ENCODE measurements at places on chromosomes 11 and 22. TPM values are rescaled to one million over a fixed set of nuclear protein-coding genes. Genes with fewer than 3 reads are reported as not detected.
A peak's percentile ranks its signal among the peaks of the same experiment; 100 is the strongest.

GRCh38 chr22:44402196-44403111 lies 89.7 kb upstream of the SHISAL1 start:
- no peak for DNase-seq

DNA sequence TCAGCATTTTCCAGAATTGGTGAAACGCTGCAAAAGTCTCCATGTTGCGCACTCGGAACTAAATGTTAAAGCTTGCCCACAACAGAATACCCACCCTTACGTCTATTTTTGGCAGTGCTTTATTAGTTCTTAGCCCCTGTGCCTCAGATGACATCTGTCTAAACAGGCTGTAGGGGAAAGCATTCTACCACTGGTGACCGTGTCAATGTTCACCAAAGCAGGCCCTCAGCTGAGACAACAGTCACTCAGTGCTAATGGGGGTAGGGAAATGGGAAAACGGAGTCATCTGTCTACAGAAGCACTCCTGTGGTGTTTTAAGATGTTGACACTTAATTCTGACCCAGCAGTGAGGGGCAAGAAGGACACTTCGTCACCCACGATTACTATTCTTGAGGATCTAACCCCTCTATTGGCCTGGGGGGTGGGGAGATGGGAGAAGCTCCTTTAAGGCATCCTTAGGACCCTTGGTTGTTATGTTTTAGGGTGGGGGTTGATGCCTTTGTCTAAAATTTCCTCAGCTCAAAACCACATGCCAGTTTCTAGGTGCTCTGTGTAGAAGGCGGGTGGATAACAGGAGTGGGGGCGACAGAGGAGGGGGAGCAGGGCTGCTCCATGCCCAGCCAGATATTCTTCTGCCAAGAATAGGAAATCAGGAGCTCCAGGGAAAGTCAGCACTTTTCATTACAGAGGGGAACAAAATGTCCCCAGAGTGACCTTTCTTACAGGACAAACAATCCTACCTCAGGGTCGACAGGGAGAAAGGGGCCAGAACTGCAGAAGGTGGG lies 15.6 kb upstream of the MFRP start:
- DNase-seq = no peak

DNA sequence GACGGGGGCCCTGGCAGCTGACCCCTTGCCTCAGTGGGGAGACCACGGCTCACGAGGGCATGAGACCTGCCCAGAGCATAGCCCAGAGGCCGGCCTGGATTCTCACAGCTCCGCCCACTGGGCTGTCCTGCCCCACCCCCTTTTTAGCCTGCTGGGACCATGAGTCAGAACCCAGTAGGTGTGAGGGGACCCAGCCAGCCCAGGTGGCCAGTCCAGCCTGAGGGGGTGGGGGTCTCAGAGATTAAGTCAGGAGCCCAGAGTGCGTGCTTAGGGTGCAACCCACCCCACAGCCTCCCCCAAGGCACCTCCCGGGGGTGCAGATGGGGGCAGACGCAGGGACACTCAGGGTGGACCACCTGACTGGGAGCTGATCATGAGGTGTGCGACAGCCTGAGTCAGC lies 40.1 kb upstream of the PPARA start:
- DNase-seq = peak; percentile 43

DNA sequence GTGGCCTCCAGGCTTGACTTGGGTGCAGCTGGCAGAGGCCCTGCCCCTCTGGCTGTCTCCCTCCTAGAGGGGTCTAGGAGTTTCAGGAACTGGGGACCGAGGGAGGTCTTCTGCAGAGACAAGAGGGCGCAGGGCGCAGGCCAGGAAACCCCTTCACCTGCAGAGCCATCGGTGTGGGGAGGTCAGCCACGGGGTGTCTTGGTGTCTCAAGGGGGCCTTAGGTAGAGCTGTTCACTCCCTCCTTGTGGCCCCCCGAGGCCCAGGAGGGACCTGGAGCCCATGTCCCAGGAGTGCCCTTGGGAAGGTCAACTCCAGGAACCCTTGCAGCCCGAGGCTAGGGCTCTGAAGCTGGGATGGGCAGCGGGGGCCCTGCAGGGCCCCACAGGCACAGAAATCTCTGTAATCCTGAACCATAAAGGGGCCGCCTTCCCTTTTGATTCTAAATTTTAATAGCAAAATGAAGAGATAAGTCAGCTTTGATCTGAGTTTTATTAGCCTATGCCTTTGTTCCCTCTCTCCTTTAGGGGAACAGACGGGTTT lies 31.4 kb upstream of the TH start:
- DNase-seq = no peak

The FUT4 gene
- 8.0 TPM for total RNA-seq

The CD44 gene
- 461 TPM for total RNA-seq

The SLC43A3 gene
- 46.4 TPM for total RNA-seq

The CBX7 gene
- total RNA-seq = 5.7 TPM

The CD82 gene
- 49.7 TPM for total RNA-seq
